SJSA1 (cell line): ENCODE measurements at places on chromosomes 11 and 22. TPM values are rescaled to one million over a fixed set of nuclear protein-coding genes. Genes with fewer than 3 reads are reported as not detected.

Gene KIF18A
- 33.3 and 41.1 TPM in 2 replicates for total RNA-seq

Gene ARL2
- 155 and 222 TPM in 2 replicates for total RNA-seq

Gene KDELR3
- total RNA-seq: 15.4 and 26.1 TPM in 2 replicates

Gene SPON1
- 22.5 and 24.6 TPM in 2 replicates for total RNA-seq

Gene TMEM86A
- total RNA-seq: 0.32 TPM in 1 of 2 replicates, not detected in the other

Gene SLC7A4
- total RNA-seq: not detected in 2 replicates

Gene MARK2
- total RNA-seq: 23.1 and 29.6 TPM in 2 replicates

Gene OVCH2
- 0.47 and 0.63 TPM in 2 replicates for total RNA-seq

Gene CCDC116
- total RNA-seq: 0.13 TPM in 1 of 2 replicates, not detected in the other

DNA sequence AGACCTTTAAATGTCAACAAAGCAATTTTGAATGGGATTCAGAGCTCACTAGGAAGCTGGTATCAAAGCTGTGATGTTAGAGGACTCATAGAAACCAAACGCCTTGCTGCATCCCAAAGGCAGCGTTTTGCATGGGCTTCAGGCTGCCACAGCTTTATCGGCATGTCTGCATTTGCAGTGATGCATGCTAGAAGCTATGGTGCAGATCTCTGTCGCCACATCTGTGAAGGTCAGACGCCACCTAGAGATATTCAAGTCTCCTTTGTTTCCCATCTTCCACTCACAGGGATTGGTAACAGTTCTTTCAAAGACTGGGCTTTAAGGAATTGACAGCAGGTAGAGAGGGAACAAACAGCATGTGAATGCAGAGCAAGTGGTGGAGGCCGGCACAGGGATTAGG lies 47.8 kb downstream of the NTM start:
- DNase-seq: no peak

DNA sequence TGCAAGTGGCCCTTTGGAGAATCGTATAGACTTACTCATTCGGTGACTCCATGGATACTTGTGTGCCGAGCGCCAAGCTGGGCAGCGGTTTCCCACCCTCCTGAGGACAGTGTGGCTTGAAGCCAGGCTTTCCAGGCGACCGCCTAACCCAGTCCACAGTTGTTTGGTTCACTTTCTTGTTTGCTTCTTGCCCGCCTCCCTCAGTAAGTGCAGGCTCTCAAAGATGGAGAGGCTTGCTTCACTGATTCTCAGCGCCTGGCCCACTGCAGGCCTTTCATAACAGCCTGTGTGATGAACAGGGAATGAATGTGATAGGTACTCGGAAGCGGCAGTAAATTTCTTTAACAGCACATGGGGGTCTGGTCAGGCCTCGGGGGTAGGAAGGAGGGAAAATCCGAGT lies 11.2 kb upstream of the MDK start:
- no peak for DNase-seq

GRCh38 chr11:9053316-9054035 lies 37.9 kb downstream of the SCUBE2 start:
- DNase-seq: no peak

DNA sequence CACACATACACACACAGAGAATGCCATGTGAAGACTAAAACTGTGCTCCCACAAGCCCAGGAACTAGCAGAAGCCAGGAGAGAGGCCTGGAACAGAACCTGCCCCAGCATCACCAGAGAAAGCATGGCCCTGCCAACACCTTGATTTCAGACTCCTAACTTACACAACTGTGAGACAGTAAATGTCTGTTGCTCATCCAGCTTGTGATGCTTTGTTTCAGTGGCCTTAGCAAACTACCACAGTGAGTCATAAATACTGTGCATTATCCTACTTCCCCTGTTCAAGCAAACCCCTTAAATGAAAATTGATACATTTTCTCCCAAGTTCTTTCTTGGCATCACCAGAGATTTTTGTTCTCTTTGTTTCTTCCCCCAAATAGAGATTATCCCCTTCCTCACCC lies 1539.4 kb upstream of the TENM4 start:
- no peak for DNase-seq

- DNase-seq: no peak
These were observed 26.0 kb upstream of the POLD3 start for GRCh38 chr11:74566146-74566960.

GRCh38 chr11:73257342-73258103 lies 14.6 kb upstream of the P2RY6 start:
- DNase-seq: peak; percentile 54

GRCh38 chr11:19848219-19848618 lies 135.6 kb downstream of the NAV2 start:
- no peak for DNase-seq

GRCh38 chr22:39897841-39898240 lies 3.0 kb upstream of the GRAP2 start:
- no peak for DNase-seq

GRCh38 chr11:3202759-3203158 lies 15.9 kb downstream of the MRGPRG start:
- DNase-seq: no peak

GRCh38 chr11:32839308-32839707 lies 9.6 kb downstream of the PRRG4 start:
- no peak for DNase-seq

DNA sequence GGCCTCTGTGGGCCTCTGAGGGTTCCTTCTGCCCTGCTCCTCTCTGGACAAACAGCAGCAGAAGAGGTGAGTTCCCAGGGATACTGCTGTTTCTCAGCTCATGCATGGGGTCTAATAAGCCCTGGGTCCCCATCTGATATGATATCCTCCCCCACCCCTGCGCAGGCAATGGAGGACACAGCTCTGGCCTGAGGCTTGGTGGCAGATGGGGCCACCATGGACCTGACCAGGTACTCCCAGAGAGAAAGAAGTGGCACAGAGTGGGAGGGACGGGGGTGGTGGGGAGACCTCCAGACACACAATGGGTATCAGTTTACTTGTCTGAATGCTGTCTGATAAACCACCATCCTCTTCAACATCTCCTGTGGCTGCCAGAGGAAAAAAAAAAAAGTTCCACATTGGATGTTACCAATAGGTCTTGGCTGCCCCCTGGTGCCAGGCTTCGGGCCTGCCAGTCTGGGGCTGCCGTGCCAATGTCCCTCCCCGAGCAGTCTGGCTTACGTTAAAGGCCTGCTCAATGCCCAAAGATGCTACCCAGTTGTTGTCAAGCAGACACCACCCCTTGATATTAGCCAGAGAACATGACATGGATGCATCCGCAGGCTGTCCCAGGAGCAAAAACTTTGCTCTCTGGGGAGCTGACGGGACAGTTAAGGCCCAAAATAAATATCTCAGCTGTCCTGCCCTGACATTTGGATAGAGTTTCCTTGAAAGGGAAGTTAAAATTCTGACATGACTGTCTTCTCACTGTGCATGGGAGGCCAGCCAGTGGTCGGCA lies 27.9 kb upstream of the ABCC8 start:
- peak; percentile 78 for DNase-seq

- DNase-seq: no peak
These were observed 36.5 kb upstream of the TOLLIP start for GRCh38 chr11:1345737-1346513.

DNA sequence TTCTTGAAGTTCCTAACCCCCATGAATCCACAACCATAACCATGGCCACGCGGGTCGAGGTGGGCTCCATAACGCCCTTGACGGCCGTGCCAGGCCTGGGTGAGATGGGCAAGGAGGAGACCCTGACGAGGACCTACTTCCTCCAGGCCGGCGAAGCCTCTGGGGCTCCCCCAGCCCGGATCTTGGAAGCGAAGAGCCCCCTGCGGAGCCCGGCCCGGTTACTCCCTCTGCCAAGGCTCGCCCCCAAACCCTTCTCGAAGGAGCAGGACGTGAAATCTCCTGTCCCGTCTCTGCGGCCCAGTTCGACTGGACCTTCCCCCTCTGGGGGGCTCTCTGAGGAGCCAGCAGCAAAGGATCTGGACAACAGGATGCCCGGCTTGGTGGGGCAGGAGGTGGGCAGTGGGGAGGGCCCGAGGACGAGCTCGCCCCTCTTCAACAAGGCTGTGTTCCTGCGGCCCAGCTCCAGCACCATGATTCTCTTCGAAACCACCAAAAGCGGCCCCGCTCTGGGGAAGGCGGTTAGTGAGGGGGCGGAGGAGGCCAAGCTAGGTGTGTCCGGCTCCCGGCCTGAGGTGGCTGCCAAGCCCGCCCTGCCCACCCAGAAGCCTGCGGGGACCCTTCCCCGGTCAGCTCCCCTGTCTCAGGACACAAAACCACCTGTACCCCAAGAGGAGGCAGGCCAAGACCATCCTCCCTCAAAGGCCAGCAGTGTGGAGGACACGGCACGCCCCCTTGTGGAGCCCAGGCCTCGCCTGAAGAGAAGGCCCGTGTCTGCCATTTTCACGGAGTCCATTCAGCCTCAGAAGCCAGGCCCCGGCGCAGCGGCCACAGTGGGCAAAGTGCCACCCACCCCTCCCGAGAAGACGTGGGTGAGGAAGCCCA lies 75.7 kb downstream of the KIAA1671 start:
- DNase-seq: no peak

- DNase-seq: no peak
These were observed 1.3 kb downstream of the MRGPRE start for GRCh38 chr11:3230636-3231549.

DNA sequence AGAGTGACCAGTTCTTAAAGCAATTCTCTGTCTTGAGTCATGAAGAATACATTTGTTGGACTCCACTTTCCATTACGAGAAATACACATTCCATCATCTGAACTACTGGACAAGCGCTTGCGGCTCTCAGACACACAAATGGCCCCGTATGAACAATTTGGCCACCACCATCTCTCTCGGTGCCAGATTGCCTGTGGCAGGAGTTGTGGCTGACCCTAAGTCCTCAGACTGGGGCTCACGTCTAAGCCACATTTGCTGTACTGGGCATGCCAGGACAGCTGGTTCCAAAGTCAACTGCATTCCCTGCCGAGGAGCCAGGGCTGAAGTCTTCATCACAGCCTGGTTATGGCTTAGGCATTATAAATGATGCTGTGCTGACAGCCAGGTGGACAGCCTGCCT lies 227.5 kb downstream of the MIAT start:
- DNase-seq: no peak

- DNase-seq: no peak
These were observed 13.8 kb upstream of the JAM3 start for GRCh38 chr11:134055029-134055428.

- no peak for DNase-seq
These were observed 64.7 kb downstream of the UVRAG start for GRCh38 chr11:75879737-75880136.
